HT-29 (cell line): ENCODE measurements at places on chromosomes 5 and 9. TPM values are rescaled to one million over a fixed set of nuclear protein-coding genes. Genes with fewer than 3 reads are reported as not detected.
A peak's percentile ranks its signal among the peaks of the same experiment; 100 is the strongest.

- no peak for DNase-seq
Measured at GRCh38 chr5:137126829-137127228, 372.3 kb downstream of the SPOCK1 start.

The TAF1L gene
- total RNA-seq, result under 0.01 TPM in 1 of 2 replicates, not detected in the other

The TMC1 gene
- total RNA-seq, result 0.26 and 0.53 TPM in 2 replicates

The DMGDH gene
- not detected in 2 replicates for total RNA-seq

The SHROOM1 gene
- total RNA-seq, result 48.0 and 61.2 TPM in 2 replicates

The PCDHGB4 gene
- 0.05 TPM in 1 of 2 replicates, not detected in the other for total RNA-seq

The MCTP1 gene
- 4.2 and 4.5 TPM in 2 replicates for total RNA-seq

GRCh38 chr5:52947208-52947607 lies 41.9 kb upstream of the ITGA2 start:
- DNase-seq, result no peak

GRCh38 chr5:136087961-136088871 lies 44.4 kb upstream of the SMAD5 start:
- peak; percentile 54 for DNase-seq

The ERAP2 gene
- 23.3 and 31.6 TPM in 2 replicates for total RNA-seq

The NUDT12 gene
- 3.3 and 5.1 TPM in 2 replicates for total RNA-seq

The LHFPL2 gene
- total RNA-seq, result 11.7 and 18.9 TPM in 2 replicates

The NUP214 gene
- 12.6 and 18.4 TPM in 2 replicates for total RNA-seq

DNA sequence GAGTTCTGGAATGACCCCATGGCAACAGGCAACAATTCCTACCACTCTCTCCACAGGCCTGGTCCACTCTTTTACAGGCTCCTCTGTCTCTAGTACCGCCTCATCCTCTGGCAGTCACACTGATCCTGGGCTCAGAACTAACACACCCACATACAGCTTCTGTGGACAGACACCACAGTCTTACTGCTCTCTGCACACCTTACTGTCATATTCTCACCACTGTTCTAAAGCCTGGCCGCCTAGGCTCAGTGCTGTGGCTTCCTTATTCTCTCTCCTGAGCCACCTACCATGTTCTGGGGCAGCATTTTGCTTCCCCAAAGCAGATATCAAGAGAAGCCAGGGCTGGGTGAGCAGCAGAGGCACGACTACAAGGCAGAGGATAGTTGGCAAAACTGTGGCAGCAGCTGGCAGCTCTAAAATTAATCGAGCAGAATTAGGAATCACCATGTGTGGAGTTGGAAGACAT lies 14.8 kb downstream of the REEP5 start:
- no peak for DNase-seq

DNA sequence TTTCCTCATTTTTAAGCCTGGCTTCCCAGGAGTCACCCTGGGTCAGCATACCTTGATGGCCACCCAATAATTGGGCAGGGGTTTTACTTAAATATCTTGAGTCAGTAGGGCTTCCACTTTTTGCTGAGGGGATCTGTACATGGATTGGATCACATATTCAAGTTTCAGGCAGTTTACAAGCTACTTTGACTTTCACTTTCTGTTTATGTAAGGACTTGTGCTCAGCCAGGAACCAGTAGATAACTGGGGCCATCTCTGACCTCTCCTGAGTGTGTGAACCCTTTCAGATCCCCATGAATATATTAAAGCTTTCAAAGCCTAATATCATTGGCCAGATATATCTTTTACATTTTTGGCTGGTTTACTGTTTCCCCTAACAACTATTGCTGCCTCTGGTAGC lies 45.1 kb downstream of the SLCO6A1 start:
- DNase-seq, result no peak

- DNase-seq, result no peak
Measured at GRCh38 chr5:123075521-123076163, 13.4 kb upstream of the PRDM6 start.
